ENCODE measurements at places on chromosomes 13 and 19.
A peak's percentile ranks its signal among the peaks of the same experiment; 100 is the strongest.

DNA sequence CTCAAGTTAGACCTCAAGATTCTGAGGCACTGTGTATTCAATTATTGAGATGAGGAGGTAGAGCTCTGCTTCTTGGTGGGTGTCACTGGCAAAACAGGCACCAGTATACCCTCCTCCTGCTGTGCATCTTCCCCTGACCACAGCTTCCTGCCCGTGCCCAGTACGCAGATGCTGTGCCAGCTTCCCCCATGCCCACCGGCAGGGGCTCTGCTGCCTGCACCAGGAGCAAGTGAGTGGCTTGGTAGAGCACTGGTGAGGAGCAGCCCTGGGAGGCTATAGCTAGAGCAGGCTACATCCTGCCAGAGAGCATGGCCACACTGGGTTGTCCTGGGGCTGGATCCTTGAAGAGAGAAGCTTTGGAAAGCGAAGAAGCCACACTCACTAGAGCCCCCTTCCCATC, 21.0 kb upstream of the RNF17 start:
- no peak for DNase-seq

DNA sequence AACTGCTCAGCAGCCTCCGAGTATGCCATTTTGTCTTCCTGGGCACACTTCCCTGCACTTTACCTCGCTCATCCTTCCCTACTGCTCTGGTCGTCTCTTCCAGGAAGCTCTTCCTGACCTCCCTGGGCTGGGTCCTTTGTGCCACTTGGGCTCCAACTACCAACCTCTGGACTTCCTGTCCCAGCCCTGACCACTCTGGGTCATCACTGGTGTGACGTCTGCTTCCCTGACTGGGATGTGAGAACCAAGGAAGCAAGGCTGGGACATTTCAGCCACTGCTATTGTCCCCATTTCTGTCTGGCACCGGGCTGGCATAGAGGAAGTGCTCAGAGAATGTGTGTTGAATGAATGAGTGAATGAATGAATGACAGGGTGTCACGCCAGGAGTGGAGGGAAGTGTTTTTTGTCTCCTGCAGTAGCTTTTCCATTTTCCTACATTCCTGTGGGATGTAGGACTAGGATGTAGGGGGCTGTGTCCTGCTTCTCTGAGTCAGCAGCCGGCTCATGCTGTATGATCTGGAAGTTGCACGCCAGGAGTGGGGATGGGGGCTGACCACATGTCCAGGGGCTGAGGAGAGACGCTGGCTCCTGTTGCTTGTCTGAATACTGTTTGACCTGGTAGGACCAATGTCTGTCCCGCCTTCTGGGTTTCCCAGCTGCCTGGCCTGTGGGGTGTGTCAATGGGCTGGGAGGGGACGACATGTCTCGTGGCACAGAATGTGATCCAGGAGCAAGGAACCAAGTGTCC, 14.7 kb downstream of the NOVA2 start:
- no peak for DNase-seq

GRCh38 chr19:925087-925525, 729 bp upstream of the ARID3A start:
- DNase-seq: no peak

- no peak for DNase-seq
Observed at GRCh38 chr13:105436943-105437342, 1098.5 kb downstream of the EFNB2 start.

DNA sequence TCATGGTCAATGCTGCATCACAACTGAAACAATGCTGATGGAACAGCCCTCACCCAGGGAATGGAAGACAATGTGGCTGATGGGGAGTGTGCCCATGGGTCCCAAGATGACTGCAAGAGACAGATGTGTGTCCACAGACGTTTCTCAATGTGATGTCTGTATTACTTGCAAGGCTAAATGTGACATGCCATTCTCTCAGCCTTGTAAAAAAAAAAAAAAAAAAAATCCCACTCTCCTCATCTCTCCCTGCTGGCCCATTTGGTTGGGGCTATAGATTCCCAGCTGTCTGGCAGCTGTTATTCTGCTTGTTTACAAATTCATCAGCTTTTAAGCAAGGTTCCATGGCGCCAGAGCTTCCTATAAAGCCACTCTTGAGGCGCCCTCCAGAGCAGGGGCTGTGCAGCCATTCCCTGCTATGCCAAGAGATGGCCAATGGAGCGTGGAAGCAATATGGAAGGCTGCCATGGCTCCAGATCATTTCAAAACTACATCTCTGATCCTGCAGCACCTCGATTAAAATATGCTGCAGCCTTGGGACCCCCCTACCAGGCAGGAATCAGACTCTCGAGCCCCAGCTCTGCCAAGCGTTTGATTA, 294.8 kb downstream of the FOXO1 start:
- peak; percentile 56 for DNase-seq

DNA sequence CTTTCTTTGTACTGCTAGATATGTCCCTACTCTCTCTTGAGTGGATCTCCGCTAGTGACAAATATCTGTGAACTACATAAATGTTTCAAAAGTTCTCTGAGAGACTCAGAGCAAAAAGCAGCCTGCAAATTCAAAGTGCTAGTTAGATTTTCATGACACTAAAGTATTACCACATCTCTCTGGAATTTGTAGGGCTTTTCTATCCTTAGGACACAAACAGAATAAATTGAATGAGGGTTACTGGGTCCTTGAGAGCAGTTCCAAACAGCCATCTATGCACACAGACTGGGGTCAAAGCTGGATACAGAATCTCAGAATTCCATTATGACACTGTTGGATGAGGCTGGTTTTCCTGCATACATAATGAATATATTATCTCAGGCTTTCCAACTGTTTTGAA, 953.2 kb downstream of the DIAPH3 start:
- no peak for DNase-seq

DNA sequence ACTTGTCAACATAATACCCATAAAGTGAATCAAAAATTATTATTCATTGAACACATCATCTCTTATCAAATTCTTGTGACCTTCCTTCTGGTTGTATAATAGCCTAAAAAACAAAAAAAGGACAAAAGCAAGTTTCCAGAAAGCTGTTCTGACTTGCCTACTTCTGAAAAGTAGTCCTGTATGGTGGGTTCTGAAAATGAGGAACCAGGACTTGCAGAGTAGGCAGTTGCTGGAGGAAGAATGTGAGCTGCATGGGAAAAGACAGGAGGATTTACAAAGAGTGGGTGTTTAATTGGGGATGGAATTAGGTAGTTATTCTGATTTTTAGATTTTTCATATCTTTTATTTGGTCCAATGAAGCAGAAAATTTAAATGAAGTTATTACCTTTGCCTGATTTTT, 56.7 kb downstream of the RCBTB2 start:
- no peak for DNase-seq

All from right hindlimb (tissue), 1 donor.